Psoas muscle (tissue), 8 donors: ENCODE measurements at places on chromosomes 13 and 19. TPM values are rescaled to one million over a fixed set of nuclear protein-coding genes. Genes with fewer than 3 reads are reported as not detected.

DNA sequence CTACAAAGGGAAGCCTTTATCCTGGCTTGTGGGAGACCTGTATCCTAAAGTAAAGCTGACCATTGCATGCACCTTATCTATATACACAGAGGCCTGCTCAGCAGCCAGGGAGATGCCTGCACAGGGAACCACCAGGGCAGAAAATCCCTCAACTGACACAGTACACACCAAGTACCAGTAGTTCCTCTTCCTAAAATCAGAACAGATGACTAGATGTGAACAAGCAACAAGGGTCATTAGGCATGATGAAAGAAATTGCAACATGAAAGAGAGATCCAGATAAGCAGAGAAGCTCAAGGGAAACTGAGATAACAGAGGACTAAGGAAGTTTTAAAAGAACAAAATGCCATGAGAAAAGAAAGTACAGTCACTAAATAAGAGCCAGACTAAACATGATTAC is 39.7 kb upstream of the SLC7A9 start:
- DNase-seq, result no peak

- no peak for DNase-seq
Measured at GRCh38 chr13:35917942-35918645, 213.1 kb downstream of the DCLK1 start.

DNA sequence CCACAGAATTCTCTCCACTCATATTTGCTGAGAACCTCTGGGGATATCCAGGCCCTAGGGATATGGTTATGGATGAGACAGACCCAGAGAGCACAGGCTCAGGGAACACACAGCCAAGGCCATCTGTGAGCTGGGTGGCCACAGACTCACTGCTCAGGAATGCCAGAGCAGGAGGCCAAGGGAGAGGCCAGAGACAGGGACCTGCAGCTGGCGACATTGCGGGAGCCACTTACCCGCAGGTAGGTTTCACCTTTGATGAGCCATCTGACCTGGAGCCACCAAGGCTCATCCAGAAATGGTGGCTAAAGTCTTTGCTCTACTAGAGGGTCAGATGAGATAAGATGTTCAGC is 29.4 kb downstream of the CCNE1 start:
- DNase-seq, result no peak

- DNase-seq, result peak; percentile 48
Measured at GRCh38 chr13:31431722-31432137, 232.0 kb downstream of the B3GLCT start.

DNA sequence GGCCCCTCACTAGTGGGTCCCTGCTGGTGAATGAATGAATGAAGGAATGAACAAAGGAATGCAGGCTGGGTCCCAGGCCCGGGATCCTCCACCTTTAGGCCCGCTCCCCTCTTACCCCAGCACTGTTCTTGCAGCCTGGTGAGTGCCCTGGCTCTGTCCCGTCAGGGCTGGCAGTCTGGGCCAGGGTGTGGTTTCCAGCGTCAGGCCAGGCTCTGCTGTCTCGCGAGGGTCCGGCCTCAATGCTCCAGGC is 317 bp downstream of the LYL1 start:
- no peak for DNase-seq

DNA sequence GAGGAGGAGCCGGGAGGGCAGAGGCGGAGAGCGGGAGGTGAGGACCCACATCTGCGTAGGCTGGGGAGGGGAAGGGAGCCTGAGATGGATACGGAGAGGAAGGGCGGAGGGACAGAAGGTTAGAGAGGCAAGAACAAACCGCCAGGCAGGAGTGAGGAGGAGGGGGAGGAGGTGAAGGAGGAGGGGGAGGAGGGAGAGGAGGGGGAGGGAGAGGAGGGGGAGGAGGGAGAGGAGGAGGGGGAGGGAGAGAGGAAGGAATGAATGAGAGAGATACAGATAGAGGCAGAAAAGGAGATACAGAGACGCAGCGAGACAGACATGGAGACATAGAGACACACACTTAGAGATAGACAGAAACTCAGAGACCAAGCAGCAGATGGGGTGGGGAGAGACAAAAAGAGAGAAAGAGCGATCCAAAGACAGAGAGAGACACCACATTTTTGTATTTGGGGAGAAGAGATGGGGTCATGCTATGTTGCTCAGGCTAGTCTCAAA is 782 bp upstream of the CA11 start:
- no peak for DNase-seq

- DNase-seq, result no peak
Measured at GRCh38 chr13:110914081-110914330, 863 bp downstream of the ANKRD10 start.

C19orf33 gene
- total RNA-seq, result not detected

- no peak for DNase-seq
Measured at GRCh38 chr13:97753942-97754670, 199.4 kb upstream of the IPO5 start.

DNA sequence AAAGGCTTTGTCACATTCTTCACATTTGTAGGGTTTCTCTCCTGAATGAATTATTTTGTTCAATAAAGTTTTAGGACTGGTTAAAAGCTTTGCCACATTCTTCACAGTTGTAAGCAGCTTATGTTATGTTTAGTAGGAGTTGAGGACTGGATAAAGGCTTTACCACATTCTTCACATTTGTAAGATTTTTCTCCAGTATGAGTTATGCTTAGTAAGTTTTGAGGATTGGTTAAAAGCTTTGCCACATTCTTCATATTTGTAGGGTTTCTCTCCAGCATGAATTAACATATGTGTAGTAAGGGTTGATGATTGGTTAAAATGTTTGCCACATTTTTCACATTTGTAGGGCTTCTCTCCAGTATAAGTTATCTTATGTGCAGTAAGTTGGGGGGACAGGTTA is 79.9 kb downstream of the ZNF431 start:
- no peak for DNase-seq

GRCh38 chr13:101393140-101393539 is 23.2 kb downstream of the NALCN start:
- DNase-seq, result no peak

FAM124A gene
- total RNA-seq, result 1.1 TPM

DNA sequence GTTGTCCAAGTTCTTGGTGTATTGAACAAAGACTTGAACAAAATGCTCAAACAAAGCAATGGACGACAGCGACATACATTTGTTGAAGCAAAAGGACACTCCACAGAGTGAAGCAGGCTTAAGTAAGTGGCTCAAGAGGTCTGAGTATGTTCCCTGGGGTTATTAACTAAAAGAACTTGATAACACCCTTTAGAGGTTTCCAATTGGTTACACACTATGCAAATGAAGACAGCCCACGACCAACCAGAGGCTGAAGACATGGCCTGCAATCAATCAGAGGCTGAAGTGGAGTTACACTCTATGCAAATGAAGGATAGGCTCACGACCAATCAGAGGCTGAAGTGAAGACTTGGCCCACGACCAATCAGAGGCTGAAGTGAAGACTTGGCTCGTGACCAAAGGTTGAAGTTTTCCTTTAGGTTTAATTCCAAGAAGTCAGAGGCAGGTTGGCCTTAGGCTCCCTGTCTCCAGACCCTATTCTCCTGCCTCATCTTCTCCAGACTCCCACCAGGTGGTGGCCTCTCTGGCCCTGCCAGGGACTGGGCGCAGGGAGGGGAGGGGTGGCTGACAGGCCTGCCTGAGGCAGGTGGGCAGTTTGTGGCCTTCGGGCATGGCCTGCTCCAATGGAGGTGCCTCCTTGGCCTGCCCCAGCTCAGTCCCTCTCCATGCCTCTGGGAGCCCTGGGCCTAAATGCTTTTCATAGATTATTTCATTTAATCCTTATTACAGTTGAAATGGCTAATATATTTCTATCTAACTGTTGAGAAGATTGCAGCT is 38.1 kb downstream of the CCDC169 start:
- no peak for DNase-seq

DNA sequence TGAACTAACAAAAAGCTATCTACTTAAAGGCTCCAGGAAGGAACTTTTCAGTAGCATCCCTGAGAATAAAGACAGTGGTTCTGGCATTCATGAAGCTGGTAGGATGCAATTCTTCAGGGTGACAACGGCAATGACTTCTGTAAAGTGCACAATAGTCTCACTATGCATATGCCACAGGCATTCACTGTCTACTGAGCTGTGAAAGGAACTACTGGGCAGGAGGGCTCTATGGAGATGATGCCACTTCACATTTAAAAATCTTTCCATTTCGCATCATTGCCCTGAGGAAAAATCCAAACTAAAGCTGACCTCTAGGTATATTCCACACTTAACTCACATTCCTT is 2020.6 kb upstream of the PCDH20 start:
- no peak for DNase-seq

DNA sequence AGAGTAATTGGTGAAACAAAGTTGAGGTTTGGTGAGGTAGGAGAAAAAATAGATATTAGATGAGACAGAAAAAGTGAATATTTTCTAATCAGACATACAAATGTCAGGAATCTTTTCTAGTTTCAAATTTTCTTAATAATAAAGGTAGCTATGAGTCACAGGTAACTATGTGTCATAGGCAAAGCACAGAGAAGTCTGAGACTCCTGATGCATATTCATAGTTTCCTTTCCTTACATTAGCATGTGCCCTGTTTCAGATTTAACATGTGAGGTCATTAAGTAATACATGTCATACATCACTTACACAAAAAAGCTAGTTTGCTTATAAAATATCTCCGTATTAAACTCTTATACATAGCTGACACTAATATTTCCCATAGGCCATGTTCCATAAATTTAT is 1141.3 kb upstream of the PCDH20 start:
- DNase-seq, result no peak

PGLYRP1 gene
- 0.76 TPM for total RNA-seq

DNA sequence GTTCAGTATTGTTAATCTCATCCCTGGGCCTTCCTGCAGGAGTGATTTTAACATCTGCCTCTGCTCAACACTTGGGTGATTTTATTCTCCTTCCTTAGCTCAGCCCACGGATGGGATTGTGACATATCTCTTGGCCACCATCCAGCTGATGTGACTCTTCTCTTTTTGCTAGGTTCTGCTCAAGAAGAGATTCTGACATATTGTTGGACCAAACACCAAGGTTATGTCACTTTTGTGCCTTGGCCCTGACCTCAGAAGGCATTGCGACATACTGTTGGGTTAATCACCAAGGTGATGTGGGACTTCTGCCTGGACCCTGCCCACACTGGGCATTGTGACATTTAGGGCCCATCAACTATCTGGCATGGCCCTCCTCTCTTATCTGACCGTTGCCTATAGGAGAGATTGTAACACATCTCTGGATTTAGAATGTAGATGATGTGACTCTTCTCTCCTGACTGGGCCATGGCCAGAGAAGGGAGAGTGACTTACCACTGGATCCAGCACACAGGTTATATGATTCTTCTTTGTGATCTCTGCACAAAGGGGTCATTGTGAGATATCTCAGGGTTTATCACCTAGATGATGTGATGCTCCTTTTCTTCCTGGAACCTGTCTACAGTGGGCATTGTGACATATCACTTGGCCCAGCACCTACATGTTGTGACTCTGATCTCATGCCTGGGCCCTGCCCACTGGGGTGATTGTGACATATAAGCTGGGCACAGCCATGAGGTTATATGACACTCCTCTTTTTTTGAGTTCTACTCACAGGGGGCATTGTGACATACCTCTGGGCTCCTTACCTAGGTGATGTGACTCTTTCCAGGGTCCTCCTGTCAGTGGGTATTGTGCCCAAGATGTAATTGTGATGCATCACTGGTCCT is 88.8 kb downstream of the ZNF429 start:
- DNase-seq, result peak; percentile 40

DNA sequence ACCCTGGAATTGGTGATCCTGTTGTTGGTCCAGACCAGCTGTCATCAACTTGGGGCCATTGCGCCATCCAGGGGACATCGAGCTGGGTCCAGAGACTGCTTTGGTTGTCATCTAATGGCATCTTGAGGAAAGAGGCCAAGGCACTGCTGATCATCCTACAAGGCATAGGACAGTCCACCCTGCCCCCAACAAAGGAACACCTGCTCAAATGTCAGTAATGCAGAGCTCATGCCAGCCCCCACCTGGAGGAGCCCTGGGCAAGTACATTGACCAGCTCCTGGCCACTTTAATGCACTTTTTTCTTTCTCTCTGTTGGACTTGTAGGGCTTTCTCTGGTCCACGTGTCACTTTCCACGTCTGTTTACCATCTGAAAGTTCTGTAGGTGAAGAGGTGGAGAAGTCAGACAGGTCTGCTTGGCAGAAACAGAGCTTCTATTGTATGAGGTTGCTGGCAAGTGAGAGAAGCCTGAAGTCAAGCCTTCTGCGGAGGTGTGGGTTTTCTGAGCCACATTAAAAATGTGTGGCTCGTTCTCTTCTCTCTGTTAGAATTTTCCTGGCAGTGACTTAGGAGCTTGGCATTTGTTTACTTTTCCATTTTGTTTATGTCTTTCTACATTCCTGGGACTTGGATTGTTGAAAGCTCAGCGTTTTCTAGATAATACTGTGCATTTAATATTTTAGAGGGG is 124.0 kb upstream of the RNF113B start:
- DNase-seq, result no peak

- DNase-seq, result no peak
Measured at GRCh38 chr19:48950830-48951519, 3.7 kb upstream of the BAX start.

DNA sequence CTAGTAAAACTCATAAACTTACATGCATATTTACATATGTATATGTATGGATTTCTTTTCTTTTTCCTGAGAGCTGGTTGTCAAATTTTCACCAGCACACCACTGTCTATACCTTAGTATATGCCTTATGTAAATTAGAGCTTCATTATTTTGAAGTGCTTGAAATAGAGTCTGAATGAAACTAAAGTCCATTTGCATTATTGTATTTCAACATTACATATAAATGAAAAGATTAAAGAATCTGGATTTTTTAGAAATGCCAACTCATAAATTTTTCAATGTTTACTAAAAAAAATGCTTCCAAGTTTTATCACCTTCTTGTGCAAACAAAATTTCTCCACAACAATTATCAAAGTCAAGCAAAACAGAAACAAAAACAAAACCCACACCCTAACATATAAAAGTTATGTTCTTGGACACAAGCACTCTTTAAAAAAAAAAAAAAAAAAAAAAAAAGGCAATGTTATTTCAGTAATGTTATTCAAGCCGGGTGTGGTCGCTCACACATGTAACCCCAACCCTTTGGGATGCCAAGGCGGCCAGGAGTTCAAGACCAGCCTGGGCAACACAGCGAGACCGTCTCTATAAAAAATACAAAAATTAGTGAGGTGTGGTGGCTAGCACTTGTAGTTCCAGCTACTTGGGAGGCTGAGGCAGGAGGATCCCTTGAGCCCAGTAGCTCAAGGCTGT is 18.3 kb downstream of the MED26 start:
- no peak for DNase-seq

DNA sequence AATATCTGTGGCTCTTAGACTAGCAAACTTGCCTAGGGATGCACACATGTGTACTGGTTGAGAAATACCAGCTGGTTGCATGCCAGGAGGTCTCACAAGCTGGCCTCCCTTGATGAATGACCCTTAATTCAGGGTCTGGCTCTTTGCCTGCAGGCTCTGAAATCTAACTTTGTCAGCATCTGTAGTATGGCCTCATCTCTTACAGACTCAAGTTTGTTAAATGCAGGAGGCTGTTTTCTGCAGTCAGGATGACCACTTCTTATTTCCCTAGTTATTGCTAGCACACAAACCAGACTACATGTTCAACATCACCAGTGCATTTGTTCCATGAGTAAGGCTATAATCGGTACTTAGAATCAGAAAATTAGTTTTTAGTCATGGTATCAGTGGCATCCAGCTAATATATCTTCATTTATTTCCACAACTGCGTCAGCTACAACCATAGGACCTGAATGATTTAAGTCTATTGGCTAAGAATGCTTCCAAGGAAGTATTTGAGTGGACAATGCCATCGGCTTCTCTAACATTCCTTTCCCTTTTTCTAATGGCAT is 23.3 kb upstream of the POSTN start:
- DNase-seq, result no peak

PCDH9 gene
- 3.1 TPM for total RNA-seq

- no peak for DNase-seq
Measured at GRCh38 chr13:99191900-99192399, 8.7 kb upstream of the UBAC2 start.

GRCh38 chr19:35712567-35713505 is 5.0 kb upstream of the KMT2B start:
- DNase-seq, result no peak
